Stimulated activated CD4-positive, alpha-beta T cell treated with anti-CD3 and anti-CD28 coated beads, TNF-alpha, amount 100 ng/mL, for 48 hours (primary cell): ENCODE measurements at places on chromosomes 11 and 22.

- DNase-seq, result no peak
Measured at GRCh38 chr22:44723801-44724200, 21.8 kb downstream of the PRR5 start.

- DNase-seq, result no peak
Measured at GRCh38 chr22:27687984-27688545, 113.5 kb downstream of the MN1 start.

DNA sequence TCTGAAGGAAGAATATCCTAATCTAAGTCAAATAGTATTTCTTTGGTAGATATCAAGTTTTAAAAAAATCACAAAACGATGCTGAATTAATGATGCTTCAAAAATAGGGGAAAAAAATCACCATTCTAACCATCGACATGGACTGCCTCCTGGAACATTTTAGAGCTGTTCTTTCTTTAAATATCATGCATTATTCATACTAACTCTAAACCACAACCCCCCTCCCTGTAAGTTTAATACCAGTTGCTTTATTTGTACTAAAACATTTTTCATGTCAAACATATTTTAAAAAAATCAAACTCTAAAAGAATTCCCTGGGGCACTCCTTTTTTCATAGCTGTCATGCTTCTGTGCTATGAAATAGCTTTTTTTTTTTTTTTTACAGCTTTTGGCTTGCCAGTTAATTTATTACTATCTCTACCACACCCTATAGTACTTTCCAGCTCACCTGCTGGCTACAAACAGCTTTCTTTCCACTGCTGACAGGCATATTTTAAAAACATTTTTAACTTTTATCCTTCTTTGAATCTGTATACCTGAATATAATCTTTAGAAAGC is 256.9 kb downstream of the SOX6 start:
- DNase-seq, result no peak

DNA sequence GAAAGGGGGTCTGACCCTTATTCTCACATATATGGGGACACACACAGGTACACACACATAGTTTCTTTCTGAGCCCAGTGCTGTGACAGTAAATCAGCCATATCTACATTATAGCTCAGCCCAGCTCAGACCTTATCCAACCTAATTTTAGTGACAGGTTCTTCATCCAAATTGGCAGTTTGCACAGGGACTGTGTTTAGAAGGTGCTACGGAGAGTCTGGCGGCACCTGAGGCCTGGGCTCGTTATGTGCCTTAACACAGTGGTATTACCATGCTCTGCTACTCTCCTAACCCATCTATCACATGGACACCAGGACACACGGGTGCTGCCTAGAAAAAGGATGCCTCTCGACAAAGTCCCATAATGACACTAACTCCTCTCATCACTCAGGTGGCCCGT is 109.3 kb downstream of the GALNT18 start:
- DNase-seq, result no peak

DNA sequence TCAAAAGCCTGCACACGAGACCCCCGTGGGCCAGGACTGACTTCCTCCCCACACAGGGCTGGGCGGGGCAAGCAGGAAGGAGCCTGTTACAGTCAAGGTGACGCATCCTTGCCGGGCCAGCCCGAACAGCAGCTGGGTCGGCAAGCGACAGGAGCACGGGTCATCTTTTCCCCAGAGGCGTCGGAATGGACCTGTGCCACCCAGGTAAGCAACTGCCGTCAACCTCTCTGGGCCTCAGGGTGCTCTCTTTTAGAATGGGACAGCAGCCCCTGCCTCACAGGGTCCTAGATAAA is at the start of gene CYTH4:
Gene CYTH4, plus strand, starts transcription at position 124 of the 293 bp plus-strand sequence. Its CDS starts 62 bp downstream, at position 186.
- no peak for DNase-seq

GRCh38 chr11:15313862-15314261 is 199.1 kb downstream of the INSC start:
- DNase-seq, result no peak

DNA sequence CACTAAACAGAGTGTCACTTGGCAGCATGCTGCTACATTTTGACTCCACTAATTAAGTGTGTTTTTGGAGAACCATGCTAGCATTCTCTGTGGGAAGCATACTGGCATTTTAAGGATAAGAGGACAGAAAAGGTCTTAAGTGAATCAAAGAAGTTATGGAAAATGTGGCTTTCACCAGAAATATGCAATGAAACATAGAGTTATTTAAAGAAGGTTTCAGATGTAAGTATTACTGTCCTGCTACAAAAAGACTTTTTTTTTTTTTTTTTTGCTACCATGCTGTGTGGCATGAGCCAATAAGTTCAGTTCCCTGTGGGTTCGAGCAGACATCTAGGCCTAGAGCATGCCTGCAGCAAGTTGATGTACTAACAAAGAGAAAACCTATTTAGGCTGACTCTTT is 187.6 kb downstream of the MSANTD4 start:
- DNase-seq, result no peak

GRCh38 chr11:131109790-131110189 is 193.5 kb upstream of the SNX19 start:
- DNase-seq, result no peak

DNA sequence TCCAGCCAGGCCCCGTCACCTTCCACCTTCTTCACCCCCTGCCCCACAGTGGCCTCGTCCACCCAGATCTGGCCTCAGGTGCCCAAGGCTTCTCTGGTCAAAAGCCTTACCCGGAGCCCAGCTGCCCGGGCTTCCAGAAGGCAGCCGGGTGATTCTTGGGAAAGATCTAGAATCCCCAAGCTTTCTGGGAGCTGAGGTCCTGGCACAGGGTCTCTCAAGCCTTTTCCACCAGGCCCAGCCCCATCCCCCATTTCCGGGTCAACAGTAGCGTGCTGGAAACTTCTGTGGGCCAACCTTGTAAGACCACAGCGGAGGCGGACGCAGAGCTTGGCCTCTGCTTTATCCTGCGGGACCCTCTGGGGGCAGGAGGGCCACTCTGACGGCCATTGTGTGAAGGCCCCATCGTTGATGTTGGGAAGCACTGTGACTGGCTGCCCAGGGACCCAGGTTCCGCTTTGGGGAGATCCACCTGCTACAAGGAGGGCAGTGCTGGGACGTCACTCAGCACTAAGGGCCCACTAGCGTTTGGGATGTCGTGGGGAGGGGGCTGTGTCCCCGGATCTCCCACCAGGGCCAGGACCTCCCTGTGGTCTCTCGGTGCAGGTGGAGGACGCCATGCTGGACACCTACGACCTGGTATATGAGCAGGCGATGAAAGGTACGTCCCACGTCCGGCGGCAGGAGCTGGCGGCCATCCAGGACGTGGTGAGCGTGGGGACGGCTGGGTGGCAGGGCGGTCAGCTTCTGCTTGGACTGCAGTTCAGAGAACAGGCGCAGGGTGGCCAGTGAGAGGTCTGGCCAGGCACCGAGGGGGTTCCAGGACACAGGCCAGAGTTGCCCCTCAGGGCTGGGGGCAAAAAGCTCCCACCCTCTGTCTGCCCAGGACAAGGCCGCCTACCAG is 11.5 kb downstream of the TSPAN32 start:
- DNase-seq, result no peak

GRCh38 chr11:120977266-120978137 is 46.4 kb upstream of the TBCEL start:
- no peak for DNase-seq

- no peak for DNase-seq
Measured at GRCh38 chr11:1641096-1641495, 11.5 kb downstream of the KRTAP5-5 start.

DNA sequence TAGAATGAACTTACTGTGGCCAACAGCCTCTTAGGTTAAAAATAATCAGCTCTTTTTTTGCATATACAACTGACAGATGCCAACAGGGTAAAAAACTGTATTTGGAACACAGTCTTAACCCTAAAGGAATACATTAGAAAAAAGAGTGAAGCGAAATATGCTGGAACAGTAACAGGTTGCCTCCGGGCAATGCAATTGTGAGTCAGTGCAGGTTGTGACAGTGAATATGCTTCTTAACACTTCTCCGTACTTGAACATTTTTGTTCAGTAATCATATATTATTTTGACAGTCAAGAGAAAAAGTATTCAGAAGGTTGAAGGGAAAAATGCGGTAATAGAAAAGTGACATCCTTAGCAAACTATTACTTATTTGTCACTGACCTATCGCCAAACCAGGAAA is 98.5 kb downstream of the DBX1 start:
- DNase-seq, result no peak
